ENCODE measurements at places on chromosomes 11 and 22.

- no peak for DNase-seq
These were observed 11.7 kb upstream of the MRPL23 start for GRCh38 chr11:1935156-1936071.

DNA sequence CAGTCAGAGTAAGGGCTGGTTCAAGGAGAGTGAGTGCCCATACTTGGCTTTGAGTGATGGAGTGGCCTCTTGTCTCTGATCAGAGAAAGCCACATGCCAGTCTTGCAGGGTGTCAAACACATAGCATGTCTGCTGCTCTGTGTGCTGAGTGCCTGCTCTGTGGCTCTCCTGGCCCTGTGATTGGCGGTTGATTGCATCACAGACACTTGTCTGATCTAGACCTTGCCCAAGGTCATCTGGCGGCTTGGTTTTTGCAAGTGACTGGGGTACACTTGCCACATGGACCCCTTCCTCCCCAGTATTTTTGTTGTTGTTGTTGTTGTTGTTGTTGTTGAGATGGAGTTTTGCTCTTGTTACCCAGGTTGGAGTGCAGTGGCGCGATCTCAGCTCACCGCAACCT, 10.3 kb downstream of the OSBP2 start:
- DNase-seq = no peak

DNA sequence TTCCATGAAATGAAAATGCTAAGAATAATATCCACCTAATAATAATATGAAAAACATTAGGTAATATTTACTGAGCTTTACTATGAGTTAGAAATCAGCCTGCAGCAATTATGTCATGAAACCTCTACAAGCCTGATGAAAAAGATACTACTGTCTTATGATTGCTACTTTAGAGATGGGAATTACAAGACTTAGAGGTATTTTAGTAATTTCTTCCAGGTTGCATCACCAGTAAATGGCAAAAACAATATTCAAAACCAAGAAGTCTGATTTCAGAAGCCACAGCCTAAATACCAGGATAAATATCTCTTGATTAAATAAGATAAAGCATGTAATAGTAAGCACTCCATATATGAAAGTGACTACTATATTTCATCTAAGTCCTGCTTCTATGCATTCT, 13.8 kb downstream of the OR5B21 start:
- DNase-seq = peak; percentile 40

- no peak for DNase-seq
These were observed 15.0 kb upstream of the EHD1 start for GRCh38 chr11:64893194-64894069.

GRCh38 chr22:49327411-49328117, 500.1 kb downstream of the BRD1 start:
- no peak for DNase-seq

DNA sequence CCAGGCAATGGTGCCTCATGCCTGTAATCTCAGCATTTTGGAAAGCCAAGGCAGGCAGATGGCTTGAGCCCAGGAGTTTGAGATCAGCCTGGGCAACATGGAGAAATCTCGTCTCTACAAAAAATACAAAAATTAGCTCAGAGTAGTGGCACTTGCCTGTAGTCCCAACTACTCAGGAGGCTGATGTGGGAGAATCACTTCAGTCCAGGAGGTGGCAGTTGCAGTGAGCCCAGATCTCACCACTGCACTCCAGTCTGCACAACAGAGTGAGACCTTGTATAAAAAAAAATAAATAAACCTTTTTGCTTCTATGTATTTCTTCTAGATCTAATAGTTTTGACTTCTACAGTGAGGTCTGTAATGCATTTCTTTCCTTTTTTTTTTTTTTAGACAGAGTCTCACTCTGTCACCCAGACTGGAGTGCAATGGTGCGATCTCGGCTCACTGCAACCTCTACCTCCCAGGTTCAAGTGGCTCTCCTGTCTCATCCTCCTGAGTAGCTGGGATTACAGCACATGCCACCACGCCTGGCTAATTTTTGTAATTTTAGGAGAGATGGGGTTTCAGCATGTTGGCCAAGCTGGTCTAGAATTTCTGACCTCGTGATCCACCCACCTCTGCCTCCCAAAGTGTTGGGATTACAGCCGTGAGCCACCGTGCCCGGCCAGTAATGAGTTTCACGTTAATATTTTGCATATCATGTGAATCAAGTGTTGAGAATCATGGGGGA, 18.1 kb upstream of the RDX start:
- no peak for DNase-seq

DNA sequence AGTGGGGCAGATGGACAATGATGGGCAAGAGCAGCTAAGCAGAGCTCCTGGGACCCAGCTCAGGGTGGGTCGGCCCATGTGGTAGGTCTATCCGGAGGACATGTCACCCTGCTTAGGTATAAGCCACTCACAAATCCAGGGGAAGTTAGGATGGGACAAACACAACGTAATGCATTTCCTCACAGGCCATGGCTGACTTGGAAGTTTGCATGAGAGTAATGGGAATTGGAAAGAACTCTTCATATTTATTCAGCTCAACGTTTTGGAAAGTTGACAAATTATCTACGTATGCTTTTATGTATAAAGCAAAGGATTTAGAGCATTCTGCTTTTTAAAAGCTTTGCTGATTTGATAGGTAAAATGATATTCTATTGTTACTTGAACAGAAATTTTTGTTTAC, 74.9 kb downstream of the SMCO4 start:
- DNase-seq = no peak

GRCh38 chr22:35337932-35338331, 38.2 kb downstream of the TOM1 start:
- no peak for DNase-seq

GRCh38 chr22:44246615-44247326, 66.0 kb downstream of the SHISAL1 start:
- no peak for DNase-seq

GRCh38 chr11:6419009-6419631, at the start of gene APBB1:
Gene APBB1 (minus strand): TSS chr11:6419094. CDS start chr11:6411347, 7,747 bp downstream.
- DNase-seq = peak; percentile 61

GRCh38 chr11:120908461-120909181, 115.3 kb upstream of the TBCEL start:
- no peak for DNase-seq

DNA sequence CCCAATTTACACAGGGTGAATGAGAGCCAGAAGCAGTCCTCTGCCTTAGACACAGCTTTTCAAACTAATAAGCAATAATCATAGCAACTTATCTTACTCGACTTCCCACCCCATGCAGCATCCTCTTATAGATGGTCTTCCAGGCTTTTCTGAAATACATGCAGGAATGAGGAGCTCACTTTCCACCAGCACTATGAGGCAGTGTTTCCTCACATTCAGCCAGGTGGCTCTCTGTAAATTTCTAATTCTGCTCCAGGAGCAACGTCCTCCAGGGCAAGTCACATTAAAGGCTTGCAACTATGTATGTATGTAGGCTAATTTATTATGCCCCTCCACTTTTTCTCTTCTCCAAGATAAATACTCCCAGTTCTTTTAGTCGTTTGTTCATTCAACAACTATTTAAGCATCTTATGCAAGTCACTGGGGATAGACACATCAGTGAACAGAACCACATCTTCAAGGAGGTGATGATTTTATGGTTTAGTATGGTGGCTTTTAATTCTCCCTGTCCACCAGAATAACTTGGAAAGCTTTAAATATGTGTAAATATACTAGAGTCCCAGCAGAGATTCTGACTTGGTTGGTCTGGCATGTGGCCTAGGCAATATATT, 59.9 kb downstream of the PAK1 start:
- no peak for DNase-seq
